ENCODE measurements at places on chromosomes 6 and 20.

GRCh38 chr6:27795697-27796494 lies 116.3 kb downstream of the OR2B2 start:
- peaks cover 10% of the 10 kb centered on the region for H3K27me3 ChIP-seq
- no peak overlapping the region for H3K4me3 ChIP-seq
- peak; percentile 68 for DNase-seq
- H3K36me3 ChIP-seq, result no peaks in the 10 kb centered on the region
- H3K27ac ChIP-seq, result no peak overlapping the region
- peaks cover 30% of the 10 kb centered on the region for H3K4me1 ChIP-seq

- H3K4me1 ChIP-seq, result no peaks in the 10 kb centered on the region
- H3K27me3 ChIP-seq, result peaks cover 2% of the 10 kb centered on the region
- no peak overlapping the region for H3K27ac ChIP-seq
- no peaks in the 10 kb centered on the region for H3K36me3 ChIP-seq
- no peak for DNase-seq
These were observed 41.9 kb upstream of the ADGRF5 start for GRCh38 chr6:46963626-46964025.

DNA sequence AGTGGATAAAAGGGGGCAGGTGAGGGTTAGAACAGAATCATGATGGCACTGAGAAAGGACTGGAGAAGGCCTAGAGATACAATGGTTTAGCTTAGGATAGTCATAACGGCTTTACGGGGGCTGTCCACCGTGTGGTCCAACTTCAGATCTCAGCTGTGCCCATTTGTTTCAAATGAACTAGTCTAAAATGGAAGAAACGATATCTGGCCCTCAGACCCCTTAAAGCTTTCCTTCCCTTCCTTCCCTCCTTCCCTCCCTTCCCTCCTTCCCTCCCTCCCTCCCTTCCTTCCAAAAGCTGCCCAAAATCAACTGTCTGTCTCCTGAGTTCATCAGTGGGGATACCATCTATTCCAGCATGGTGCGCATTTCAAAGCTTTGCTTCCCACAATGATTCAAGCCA lies 27.9 kb downstream of the TRAM2 start:
- no peak overlapping the region for H3K4me3 ChIP-seq
- H3K27ac ChIP-seq, result no peak overlapping the region
- no peak for DNase-seq
- H3K4me1 ChIP-seq, result peaks cover 5% of the 10 kb centered on the region
- no peaks in the 10 kb centered on the region for H3K27me3 ChIP-seq

DNA sequence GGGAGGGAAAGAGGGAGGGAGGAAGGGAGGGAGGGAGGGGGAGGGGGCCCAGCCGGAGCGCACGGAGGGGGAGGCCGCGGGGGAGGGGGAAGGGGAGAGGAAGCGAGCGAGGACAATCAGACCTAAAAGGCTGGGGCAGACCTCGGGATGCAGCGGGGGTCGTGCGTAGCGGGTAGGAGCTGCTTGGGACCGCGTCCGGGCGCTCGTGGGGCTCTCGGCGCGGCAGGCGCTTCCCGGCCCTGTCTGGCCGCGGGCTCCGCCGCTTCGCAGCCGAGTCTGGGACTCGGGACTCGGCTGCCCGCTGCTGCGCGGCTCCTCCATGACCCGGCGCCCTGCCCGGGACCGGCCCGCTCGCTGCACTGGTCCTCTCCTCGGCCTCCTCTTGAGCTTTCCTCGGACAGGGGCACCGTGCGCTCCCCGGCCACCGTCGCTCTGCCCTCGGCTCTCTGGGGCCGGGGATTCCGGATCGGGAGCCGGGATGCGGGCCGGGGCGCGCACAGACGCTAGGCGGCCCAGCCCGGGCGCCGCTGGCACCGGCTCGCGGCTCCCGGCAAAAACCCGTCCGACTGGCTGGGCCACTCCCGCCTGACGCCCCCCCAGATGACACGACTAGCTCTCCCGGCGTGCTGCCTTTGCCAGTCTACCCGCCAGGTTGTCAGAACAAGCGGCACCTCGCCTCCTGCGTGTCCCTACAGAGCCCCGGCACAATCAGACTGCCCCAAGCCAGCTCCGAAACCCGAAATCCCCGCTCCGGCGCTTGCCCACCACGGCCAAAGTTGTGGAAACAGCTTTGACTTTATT lies 2.2 kb downstream of the TFAP2A start:
- H3K27ac ChIP-seq, result no peak overlapping the region
- H3K4me1 ChIP-seq, result peaks cover 37% of the 10 kb centered on the region
- peaks cover 86% of the 10 kb centered on the region for H3K27me3 ChIP-seq
- peaks cover 21% of the 10 kb centered on the region for H3K36me3 ChIP-seq
- DNase-seq, result no peak
- peak overlapping the region; percentile 81 for H3K4me3 ChIP-seq

- no peak for DNase-seq
- H3K4me1 ChIP-seq, result no peaks in the 10 kb centered on the region
- no peaks in the 10 kb centered on the region for H3K27me3 ChIP-seq
- no peak overlapping the region for H3K27ac ChIP-seq
- H3K4me3 ChIP-seq, result no peak overlapping the region
These were observed 76.8 kb downstream of the PTPRK start for GRCh38 chr6:128443553-128443952.
